ENCODE measurements at places on chromosomes 2 and 18. TPM values are rescaled to one million over a fixed set of nuclear protein-coding genes. Genes with fewer than 3 reads are reported as not detected.

GALNT14 gene
- 2.9 TPM for total RNA-seq

HEATR5B gene
- 57.7 TPM for total RNA-seq

EHD3 gene
- total RNA-seq = 8.3 TPM

KCNE4 gene
- total RNA-seq = 22.0 TPM

TACR1 gene
- 1.9 TPM for total RNA-seq

DOK6 gene
- total RNA-seq = 22.6 TPM

Measured in urinary bladder (tissue), 4 donors.